A172 (cell line): ENCODE measurements at places on chromosomes 4 and X.

DNA sequence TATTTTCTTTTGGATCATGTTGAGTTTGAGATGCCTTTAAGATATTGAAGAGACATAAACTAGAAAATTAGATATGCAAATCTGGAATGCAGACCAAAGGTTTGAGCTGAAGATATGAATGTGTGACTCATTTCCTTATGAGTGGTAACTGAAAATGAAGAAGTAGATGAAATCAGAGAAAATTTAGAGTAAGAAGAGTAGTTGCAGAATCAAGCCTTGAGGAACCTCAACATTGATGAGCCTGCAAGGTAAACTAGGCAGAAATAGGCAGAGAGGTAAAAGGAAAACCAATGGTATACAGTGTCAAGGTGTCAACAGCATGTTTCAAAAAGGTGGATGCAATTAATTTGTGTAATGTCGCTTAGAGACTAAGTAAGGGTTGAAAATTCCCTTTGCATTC, 142.8 kb downstream of the MOSPD2 start:
- DNase-seq: no peak

DNA sequence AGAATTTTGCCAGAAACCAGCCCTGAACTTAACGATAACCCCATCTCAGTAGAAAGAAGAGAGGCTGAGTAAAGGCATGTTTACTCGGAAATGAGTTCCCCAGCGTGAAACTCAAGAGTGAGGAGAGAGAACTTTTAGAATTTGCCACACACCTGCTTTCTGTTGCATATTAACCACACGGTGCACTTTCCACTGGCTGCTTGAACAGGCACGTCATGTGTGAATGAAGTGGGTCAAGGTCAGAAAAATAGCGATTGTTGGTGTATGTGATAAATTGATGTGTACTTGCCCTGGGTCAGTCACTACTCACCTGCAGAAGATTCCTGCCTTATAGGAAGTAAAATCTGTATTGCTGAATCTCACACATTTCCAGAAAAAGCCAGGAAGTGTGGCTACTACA, 395.7 kb downstream of the TRIML1 start:
- no peak for DNase-seq

DNA sequence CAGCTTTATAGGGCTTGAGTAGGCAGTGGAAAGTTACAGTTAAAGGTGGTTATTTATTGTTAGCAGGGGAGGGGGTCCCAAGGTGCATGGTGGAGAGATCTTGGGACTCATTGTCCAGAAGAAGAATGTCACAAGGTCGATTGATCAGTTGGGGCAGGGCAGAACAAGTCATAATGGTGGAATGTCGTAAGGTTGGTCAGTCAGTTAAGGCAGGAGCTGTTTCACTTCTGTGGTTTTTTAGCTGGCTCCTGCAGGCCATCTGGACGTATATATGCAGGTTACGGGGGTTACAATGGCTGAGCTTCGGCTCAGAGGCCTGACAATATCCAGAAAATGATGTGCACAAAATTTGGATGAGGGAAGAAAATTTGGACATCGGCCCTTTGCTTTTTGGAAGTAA, 7.1 kb downstream of the OFD1 start:
- DNase-seq: no peak

- DNase-seq: no peak
Measured at GRCh38 chr4:174794543-174795094, 34.4 kb downstream of the GLRA3 start.

- no peak for DNase-seq
Measured at GRCh38 chrX:33252306-33252825, 41.0 kb upstream of the DMD start.

DNA sequence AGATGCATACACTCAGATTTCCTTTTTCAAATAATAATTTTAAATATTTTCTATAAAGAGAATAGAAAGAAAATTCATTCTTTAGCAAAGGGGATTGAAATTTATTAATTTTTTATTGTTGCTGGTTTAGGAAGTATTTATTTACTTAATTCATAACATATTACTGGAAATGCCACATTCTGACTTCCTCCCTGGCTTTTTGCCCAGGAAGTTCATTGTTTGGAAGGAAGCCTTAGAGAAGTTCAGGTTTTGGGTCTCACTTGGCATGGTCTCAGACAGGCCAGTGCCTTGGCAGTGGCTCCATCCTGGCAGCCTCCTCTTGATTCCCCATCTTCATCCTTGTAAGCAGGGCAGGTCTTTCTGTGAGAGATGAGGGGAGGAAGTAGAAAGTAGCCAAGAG, 50.5 kb downstream of the IL15 start:
- DNase-seq: peak; percentile 12

DNA sequence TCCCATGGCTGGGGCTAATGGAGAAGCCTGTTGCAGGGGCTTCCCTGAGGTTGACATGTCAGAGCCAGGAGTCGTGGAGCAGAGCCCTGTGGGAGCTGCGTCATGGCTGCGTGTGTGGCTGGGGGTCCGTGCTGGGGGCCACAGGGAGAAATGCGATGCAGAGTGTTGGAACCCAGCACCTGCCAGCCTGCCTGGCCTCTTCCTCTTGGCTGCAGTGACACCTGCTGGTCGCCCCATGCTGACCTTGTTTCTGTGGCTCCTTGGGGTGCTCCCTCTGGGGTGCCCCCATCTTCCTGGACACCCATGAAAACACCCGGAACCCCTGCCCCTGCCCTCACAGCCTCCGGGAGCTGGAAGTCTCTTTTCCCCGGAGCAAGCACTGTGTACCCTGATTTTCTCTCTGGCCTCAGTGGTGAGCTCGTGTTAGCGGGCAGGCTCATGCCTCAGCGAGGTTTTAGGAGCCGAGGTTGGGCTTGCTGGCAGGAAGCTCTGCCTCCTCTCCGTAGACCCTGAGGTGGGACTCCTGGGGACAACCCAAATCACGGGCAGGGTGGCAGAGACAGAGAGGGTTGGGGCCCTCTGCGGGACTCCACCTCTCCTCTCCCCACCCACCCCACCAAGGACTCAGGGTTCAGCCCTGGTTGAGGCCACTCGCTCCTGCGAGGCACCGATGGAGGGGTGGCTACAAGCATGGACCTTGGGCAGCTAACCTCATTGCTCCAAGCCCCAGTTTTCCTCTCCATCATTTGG, 103.7 kb downstream of the SORCS2 start:
- no peak for DNase-seq
